Fibroblast of lung (primary cell): ENCODE measurements at places on chromosomes 13 and 19. TPM values are rescaled to one million over a fixed set of nuclear protein-coding genes. Genes with fewer than 3 reads are reported as not detected.

The CABP5 gene
- total RNA-seq, result not detected in 2 replicates

The IGSF23 gene
- 0.26 and 0.33 TPM in 2 replicates for total RNA-seq

The IGFL3 gene
- total RNA-seq, result not detected in 2 replicates

The CEACAM4 gene
- total RNA-seq, result not detected in 2 replicates

The CPB2 gene
- not detected in 2 replicates for total RNA-seq

The ZNF557 gene
- 18.3 and 18.5 TPM in 2 replicates for total RNA-seq

The GTF3A gene
- total RNA-seq, result 93.0 and 98.6 TPM in 2 replicates

The SERTM1 gene
- total RNA-seq, result not detected in 2 replicates

The ELANE gene
- 0.51 and 0.66 TPM in 2 replicates for total RNA-seq

The PLD3 gene
- total RNA-seq, result 173 and 230 TPM in 2 replicates

The CYP2A6 gene
- not detected in 2 replicates for total RNA-seq

The C19orf44 gene
- 2.8 and 3.6 TPM in 2 replicates for total RNA-seq

The PRKCSH gene
- 120 and 134 TPM in 2 replicates for total RNA-seq

The SYNGR4 gene
- not detected in 2 replicates for total RNA-seq

The PVR gene
- 98.1 and 229 TPM in 2 replicates for total RNA-seq

The F10 gene
- total RNA-seq, result 20.3 and 41.5 TPM in 2 replicates

The S1PR5 gene
- under 0.01 TPM in 1 of 2 replicates, not detected in the other for total RNA-seq

The ENOX1 gene
- 4.4 and 7.6 TPM in 2 replicates for total RNA-seq
